H54 (cell line): ENCODE measurements at places on chromosomes 7 and 10.
A peak's percentile ranks its signal among the peaks of the same experiment; 100 is the strongest.

GRCh38 chr7:157514306-157514705 lies 177.5 kb downstream of the DNAJB6 start:
- no peak for DNase-seq

DNA sequence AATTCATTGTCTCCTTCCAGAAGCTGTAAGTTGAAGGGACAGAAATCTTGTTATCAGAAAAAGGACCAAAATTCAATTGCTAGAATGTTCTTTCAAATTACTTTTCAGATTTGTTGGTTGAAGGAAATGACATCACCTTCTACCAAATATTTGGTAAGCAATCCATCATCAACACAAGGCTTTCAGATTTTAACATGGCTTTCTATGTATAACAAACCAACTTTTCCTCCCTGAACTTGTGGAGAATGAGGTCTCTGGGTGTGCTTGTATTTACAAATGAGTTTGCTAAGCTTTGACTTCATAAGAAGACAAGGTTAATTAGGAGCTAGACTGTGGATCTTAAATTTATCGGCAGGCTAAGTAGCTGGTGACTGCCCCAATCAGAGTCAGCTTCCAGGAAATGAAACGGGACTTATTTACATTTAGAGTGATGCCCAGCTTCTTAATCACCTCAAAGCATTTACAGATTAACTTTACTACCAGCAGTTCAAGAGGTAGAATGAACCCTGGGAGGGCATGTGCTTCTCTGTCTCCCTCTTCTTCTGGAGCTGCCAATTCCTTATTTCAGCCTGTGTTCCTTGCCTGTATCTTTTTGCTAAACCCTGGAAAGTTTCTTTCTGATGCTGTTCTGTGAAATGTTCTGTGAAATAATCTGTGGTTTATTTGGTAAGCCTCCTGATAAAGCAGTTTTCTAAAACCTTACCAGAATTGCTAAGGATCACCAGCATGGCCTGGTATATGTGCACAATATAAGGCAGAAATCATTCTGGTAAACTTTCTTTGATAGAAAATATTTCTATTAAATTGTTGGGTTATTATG lies 248.8 kb upstream of the FZD8 start:
- no peak for DNase-seq

DNA sequence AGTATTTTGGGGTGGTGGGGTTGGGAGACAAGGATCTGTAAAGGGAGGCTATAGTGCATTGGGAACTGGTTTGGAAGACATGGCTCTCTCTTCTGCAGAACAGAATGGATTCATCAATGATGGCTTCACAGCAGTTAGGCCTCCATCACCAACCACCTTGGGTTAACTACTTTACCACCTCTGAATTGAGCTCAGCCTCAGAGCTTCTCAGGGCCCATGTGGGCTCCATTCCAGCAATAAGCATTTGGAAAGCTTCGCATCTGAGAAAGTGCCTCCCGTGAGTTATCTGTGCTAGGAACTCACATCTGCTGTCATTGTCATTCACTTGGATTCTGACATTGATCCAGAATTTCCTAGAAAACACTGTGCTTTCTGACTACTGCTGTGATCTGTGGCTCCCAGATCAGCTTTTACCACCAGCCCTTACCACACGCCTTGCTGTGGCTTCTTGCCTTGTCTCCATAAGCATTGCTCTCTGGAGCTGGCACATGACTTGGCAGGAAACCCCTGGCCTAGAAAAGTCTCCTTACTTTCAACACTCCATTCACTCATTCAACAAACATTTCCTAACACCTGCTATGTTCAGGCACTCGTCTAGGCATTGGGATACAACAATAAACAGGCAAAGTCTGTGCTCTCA lies 70.7 kb upstream of the ADO start:
- DNase-seq: no peak

DNA sequence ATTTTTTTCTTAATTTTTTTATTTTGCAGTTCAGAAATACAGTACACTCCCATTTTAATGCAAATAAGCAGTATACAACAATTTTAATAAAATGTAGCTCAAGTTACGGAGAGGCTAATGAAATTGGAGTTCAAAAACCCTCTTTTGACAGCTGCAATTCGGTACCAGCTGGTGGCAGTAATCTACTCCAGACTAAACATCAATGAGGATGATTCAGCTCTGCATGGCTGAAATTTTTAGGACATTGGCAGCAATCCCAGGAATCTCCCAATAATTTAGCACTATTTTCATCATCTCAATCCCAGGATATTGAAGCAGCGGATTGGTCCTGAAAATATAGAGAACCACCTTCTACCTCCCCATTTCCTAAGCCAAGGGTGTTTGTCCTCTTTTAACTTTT lies 278.8 kb downstream of the CACNA2D1 start:
- DNase-seq: no peak

GRCh38 chr7:68706291-68706690 lies 892.0 kb upstream of the AUTS2 start:
- peak; percentile 43 for DNase-seq
